GM13976 (cell line): ENCODE measurements at places on chromosomes 7 and 10.

DNA sequence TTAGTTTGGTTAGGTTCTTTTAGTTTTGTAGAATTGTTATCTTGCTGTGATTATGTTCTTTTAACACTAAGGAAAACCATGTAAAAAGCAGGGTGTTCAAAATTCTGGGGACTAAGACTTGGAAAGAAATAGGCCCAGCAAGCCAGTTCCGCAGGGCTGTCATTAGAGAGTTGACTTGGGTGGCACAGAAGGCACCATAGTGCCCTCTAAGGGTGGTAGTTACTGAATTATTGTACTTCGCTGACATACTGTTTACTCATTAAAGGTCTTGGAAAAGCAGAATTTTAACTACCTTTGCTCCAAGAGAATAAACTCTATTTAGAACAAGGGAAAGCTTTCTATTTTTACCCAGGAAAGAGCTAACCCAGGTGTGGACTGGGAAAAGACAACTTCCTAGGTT is 86.5 kb downstream of the OTUD1 start:
- DNase-seq: peak; percentile 11

DNA sequence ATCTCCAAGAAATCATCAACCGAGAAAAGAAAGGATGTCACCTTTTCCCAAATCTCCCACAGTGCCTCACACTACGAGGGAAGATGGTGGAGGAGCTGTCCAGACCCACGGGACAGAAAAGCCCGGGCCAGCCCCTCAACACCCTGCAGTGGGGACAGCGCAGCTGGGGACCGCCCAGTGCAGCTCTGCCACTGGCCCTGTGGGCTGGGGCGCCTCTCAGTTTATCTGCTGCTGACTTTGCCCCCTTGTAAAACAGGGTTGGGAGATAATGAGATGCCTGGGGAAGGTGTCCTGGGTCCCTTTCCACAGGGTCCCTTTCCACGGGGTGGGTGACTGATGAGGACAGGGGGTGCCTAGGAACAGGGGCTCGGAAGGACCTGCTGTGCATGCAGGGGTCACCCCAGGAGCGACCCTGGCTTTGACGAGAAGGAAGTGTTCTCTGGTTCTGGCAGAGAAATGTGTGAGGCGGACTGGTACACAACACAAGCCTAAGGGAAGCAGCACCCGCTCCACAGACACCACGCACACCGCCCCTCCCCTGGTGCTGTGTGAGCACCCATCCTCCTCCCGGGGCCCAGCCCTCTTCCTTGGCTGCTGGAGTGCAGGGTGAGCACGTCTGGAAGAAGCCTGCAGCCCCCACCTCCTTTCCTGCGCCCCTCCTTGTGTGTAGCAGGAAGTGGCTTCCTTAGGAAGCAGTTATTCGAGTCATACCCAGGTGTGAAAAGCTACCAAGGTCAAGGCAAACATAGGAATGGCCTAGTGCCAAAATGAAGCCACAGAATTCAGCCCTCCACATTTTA is 339.9 kb downstream of the DNAJB6 start:
- no peak for DNase-seq

- DNase-seq: no peak
Measured at GRCh38 chr7:28530175-28530802, 118.0 kb downstream of the CREB5 start.

DNA sequence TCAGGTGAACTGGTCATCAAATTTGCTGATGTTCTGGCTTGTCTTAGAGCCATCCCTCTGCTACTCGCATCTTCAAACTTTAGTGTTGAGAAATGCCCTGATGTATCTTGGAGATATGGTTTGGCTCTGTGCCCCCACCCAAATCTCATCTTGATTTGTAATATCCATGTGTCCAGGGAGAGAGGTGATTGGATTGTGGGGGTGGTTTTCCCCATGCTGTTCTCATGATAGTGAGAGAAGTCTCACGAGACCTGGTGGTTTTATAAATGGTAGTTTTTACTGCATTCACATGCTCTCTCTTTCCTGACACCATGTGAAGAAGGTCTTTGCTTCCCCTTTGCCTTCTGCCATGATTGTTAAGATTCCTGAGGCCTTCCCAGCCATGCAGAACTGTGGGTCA is 74.0 kb upstream of the AFAP1L2 start:
- DNase-seq: no peak

GRCh38 chr7:94190599-94191061 is 186.5 kb upstream of the BET1 start:
- DNase-seq: no peak

DNA sequence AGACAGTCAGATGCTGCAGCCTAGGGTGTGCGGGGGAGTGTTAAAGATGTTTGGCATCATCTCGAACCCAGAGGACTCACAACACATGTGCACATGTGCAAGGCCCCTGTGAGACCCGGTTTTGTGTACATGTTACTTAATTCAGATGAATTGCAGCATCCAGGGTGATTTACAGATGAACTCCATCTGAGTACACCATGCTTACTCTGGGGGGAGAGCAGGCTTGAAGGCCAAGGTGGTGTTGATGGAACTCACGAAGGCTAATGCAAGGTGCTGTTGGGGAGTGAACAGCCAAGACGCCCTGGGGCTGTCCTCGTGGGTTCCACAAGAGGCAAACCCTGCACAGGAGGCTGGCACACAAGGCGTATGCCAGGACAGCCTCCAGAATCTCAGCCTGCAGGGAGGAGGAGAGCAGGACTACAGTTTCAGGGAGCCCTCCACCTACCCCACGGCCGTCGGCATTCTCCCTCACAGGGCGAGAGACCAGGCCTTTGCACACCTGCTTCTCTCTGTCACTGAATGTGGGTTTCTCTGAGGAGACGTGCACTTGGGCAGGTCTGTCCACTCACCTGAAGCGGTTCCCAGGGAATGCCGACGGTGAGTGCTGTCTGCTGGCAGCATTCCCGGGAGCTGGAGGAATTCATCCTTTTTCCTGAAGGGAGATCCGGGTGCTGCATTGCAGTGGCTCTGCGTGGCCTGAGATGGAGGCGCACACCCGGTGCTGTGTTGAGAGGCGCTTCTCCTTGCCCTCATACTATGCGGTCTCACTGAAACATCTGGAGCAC is 178.5 kb upstream of the RNF32 start:
- no peak for DNase-seq

DNA sequence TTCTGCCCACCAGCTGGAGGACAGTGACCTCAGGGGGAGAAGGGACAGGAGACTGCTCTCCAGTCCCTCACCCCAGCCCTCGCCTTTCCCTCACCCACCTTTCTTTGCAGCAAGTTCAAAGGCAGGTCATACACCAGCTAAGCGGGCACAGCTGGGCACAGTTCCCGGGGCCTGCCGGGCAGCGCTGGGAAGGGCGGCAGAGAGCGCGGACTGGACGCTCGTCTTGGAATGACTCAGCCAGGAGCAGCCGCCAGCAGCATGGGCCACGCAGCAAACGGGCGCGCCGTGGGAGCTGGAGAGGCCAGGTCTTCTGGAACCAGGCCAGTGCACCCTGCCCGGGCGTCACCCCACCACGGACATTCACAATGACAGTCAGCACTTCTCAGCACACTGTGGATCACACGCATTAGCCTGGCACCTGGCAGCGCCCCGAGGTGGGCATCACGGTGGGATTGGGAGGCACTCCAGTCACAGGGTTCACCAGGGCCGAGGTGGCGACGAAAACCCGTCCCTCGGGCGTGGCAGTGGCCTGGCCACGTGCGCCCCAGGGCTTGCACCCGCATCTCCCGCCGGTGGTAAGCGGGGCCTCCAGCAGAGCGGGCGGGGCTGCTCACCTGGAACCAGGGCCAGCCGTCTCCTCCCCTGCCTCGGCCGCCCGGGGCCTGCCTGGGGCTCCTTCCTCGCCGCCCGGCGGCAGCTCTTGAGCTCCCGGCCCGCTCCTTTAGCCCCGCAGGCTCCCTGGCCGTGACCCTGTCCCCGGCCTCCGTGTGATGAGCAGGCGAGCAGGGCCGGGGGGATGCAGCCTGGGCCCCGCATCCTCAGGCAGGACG is 29.0 kb upstream of the WDFY4 start:
- no peak for DNase-seq

- no peak for DNase-seq
Measured at GRCh38 chr10:6069081-6069931, 7.1 kb upstream of the IL2RA start.

DNA sequence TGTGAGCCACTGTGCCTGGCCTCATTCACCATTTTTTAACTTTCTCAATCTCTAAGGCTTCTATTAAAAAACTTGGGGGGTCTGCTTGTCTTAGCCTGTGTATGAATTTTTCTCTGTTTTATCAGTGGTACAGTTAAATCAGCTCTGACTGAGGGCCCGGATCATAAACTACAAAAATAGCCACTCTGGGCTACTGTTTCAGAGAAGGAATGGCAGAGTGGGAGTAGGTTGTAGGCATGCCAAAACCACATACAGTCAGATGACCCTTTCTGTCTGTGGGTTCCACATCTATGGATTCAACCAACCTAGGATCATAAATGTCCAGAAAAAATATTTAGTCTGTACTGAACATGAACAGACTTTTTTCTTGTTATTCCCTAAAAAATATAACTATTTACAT is 21.3 kb downstream of the TBC1D12 start:
- no peak for DNase-seq

DNA sequence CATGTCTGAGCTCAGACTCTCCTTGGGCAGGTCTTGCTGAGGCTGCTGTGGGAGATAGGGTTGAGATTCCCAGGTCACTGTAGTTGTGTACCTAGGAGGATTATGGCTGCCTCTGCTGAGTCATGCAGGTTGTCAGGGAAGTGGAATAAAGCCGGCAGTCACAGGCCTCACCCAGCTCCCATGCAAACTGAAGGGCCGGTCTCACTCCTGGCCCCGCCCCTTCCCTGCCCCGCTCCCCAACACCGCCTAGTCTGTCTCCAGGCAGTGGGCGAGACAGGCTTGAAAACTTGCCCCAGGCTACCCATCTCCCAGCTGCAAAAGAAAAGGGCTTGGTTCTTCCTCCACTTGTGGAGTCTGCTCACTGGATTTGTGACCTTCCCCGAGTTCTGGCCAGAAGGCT is 41.6 kb upstream of the SDHAF3 start:
- DNase-seq: no peak

DNA sequence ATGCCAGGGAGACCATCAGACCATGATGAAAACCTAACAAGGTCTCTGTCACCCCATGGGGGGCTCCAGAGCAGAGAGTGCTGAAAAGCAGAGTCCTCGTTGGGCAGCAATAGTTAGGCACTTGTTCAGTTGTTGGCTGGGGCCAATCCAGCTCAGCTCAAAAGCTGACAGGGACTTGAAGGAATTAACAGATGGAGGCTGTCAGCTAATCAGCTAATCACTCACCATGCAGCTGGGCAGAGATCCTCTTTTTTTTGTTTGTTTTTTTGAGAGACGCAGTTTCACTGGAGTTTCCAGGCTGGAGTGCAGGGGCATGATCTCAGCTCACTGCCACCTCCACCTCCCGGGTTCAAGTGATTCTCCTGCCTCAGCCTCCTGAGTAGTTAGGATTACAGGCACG is 18.1 kb downstream of the CEP55 start:
- DNase-seq: no peak

DNA sequence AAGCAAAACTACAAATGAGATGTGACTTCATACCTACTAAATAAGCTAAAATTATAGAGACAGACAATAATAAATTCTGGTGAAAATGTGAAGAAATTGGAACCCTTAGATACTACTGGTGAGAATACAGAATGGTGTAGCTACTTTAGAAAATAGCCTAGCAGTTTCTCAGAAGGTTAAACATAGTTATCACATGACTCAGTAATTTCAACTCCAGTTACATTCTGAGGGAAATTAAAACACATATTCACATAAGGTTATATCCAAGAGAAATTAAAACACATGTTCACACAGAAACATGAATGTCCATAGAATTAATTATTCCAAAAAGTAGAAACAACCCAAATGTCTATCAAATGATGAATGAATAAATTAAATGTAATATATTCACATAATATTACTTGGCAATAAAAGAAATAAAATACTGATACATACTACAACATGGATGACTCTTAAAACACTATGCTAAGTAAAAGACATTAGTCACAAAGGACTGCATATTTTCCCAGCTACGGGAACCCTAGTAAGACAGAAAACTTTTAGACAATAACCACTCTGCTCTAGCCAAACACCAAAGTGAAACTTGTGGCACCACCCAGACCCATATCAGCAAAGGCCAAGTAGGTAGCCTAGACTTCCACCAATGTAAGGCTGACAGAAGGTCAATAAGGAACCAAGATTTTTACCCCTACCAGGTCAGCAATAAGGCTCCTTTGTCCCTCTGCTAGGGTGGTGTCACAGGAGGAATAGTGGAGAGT is 25.1 kb downstream of the SLC25A40 start:
- no peak for DNase-seq

GRCh38 chr10:6498771-6499170 is 81.3 kb downstream of the PRKCQ start:
- DNase-seq: no peak

DNA sequence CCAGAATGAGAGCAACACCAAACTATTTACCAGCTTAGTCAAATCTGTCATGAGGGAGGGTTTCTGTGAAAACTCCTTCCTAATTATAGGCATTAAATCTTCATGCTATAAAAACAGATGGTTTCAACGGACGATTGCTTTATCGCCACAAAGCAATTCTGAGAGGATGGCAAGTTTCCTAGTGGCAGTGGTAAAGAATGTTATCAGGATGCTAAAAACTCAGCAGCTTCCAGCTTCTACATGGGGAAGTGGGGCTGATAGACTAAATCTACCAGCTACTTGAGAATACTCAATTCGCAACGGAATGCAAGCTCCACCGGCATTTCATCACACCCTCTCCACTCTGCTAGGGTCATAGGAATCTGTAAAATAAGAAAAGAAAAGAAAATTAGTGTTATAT is 41.8 kb downstream of the JCAD start:
- no peak for DNase-seq

DNA sequence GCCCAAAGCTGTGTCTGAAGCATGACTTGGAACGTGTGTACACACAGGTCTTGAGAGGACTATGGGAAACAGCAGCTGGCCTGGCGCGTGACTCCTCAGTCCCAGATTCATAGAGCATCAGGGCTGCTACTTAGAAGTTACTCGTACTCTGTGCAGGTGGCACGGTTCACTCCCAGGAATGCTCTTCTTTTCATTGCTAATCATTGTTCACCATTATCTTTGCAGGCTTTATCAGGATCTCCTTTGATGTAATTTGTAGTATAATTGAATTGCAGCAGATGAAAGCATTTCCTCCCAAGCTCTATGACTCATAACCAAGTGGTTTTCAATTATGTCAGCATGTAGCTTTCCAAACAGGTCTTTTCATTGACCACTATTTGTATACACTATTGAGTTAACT is 938.9 kb downstream of the NRG3 start:
- no peak for DNase-seq

- peak; percentile 79 for DNase-seq
Measured at GRCh38 chr10:12710594-12711349, 290.7 kb downstream of the CCDC3 start.

DNA sequence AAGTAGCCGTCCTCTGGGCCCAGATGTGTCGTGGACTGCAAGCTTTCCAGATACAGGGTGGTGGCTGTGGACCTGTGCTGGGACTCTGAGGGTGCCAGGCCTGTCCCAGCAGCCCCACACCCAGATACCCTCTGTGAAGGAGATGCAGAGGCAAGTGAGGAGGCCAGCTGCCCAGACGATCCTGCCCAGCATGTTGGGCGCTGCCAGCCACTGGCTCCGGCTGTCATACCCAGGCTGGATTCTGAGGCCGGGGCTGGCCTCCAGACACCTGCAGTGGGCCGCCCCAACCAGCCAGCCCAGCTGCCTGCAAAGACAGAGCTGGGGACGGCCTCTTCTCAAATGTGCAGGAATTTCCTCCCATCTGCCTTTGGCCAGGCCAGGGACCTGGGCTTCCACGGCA is 39.1 kb upstream of the EBF3 start:
- DNase-seq: no peak

- DNase-seq: no peak
Measured at GRCh38 chr7:154475864-154476263, 423.7 kb downstream of the DPP6 start.

GRCh38 chr10:84395581-84395980 is 67.2 kb downstream of the CCSER2 start:
- DNase-seq: no peak

- peak; percentile 40 for DNase-seq
Measured at GRCh38 chr10:74081192-74081803, 69.3 kb downstream of the AP3M1 start.
